ENCODE measurements at places on chromosomes 1 and 21.

- DNase-seq = no peak
Observed at GRCh38 chr1:86787621-86788020, 83.2 kb downstream of the SH3GLB1 start.

DNA sequence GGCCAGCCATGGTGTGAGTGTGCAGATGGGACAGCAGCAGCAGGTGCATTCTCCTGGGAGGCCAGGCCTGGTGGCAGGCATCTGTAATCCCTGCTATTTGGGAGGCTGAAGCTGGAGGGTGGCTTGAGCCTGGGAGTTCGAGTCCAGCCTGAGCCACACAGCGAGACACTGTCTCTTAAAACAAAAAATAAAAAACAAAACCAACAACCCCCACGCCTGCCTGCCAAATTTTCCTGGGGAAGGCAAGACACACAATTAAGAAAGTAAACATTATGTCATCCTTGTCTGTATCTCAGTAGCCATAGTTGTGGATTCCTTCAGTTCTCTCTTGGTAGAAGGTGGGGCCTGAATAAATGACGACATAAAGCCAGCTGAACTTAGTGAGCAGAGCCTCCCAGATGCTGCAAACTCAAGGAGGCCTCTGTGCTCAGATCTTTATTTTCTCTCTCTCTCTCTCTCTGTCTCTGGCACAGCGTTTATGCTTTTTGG lies 57.6 kb upstream of the CD34 start:
- no peak for DNase-seq

DNA sequence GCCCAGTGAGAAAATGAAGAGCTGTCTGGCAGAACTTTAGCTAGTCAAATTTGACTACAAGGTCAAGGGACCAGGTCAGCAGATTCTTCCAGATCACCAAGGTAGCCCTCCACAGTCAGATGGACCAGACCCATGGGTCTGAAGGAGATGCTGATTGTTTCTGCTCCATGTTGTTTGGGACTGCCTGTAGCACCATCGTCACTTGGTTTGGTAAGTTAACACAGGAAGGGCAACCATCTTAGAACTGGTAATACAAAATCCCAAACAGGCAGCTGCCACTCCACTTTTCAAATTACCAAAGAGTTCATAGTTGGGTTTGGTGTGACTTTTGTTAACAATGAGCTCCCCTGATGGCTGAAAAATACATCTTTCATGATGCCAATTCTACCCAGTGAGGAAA lies 9.0 kb downstream of the ITPKB start:
- DNase-seq = no peak

GRCh38 chr1:111082421-111083203 lies 57.3 kb downstream of the DRAM2 start:
- DNase-seq = no peak

DNA sequence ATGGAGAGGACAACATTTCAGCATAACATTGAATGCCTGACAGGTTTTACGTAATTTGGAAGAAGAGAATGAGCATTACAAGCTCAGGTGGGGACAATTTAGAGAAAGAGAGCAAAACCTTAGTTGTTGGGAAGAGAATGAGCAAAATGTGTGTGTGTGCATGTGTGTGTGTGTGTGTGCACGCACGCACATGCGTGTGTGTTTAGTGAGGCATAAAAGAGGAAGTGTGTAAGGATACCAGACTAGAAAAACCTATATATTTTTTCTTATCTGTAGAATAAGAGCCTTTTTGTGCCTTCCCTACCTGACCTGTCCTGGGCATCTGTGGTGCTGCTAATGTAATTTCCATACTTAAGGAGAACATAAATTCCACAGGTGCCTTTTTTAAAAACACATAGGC lies 99.0 kb upstream of the PLXNA2 start:
- DNase-seq = no peak

DNA sequence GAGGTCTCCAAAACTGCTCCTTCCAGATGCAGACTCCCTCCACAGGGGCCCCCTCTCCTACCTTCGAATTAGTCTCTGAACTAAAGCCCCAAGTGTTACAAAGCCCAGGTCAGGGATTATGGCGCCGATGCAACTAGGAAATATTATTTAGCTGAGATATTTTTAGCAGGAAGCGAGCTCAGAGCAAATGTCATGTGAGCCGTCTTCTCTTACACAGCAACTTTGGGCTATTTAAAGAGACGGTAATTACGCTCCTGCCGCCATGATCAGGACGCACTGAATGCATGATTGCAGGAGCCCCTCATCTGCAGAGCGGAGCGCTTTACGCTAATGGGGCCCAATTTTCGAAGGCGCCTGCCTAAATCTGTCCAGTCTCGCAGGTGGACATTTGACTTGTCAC lies 55.3 kb upstream of the TARDBP start:
- no peak for DNase-seq

DNA sequence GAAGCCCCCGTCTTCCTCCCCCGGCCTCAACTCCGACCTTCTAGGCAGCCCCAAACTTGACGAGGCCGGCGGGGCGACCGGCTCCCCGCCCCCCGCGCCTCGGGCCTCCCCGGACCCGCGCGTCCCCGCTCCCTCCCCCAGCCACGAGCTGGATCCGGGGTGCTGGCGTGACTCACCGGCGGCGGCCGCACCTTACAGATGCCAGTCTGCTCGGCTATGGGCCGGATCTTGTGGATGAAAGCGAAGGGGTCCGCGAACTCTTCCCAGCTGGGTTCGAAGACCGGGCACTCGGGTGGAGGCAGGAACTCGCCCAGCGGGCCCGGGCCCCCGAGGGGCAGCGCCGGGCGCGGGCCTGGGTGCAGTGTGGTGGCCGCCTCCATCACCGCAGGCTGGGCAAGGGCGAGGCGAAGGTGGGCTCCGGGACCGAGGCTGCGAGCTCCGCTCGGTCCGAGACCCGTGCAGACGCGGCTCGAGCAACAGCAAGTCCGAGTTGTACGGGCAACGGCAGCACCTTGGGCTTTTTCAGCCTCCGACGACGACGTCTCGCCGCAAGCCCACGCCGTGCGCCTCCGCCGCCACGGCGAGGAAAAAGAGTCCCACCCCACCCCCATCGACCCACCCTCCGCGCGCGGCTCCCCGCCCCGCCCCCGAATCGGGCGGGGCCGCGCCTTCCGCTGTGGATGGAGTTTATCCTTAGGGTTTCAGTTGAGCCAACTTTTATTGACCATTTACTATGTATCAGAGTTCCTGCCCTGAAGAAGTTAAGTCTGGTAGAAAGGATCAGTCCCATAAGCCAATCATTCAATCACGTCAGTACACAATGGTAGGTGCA lies at the start of gene KDM5B:
Gene KDM5B (minus strand): TSS at position 496 of the 832 bp plus-strand sequence. CDS start 116 bp downstream, at position 380.
- DNase-seq = peak; percentile 44

DNA sequence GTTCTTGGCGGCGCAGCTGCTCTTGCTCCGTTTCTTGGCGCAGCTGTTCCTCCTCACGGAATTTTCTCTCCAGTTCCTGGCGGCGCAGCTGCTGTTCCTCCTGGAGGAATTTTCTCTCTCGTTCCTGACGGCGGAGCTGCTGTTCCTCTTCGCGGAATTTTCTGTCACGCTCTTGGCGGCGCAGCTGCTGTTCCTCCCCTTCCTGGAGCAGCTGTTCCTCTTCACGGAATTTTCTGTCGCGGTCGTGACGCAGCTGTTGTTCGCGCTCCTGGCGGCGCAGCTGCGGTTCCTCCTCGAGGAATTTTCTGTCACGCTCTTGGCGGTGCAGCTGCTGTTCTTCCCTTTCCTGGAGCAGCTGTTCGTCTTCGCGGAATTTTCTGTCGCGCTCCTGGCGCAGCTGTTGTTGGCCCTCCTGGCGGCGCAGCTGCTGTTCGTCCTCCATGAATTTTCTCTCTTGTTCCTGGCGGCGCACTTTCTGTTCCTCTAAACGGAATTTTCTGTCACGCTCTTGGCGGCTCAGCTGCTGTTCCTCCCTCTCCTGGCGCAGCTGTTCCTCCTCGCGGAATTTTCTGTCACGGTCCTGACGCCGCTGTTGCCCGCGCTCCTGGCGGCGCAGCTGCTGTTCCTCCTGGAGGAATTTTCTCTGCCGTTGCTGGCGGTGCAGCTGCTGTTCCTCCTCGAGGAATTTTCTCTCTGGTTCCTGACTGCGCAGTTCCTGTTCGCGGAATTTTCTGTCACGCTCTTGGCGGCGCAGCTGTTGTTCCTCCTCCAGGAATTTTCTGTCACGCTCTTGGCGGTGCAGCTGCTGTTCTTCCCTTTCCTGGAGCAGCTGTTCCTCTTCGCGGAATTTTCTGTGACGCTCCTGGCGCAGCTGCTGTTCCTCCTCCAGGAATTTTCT lies 7.0 kb downstream of the TCHH start:
- no peak for DNase-seq

- DNase-seq = no peak
Observed at GRCh38 chr1:17986156-17986555, 121.4 kb upstream of the IGSF21 start.

DNA sequence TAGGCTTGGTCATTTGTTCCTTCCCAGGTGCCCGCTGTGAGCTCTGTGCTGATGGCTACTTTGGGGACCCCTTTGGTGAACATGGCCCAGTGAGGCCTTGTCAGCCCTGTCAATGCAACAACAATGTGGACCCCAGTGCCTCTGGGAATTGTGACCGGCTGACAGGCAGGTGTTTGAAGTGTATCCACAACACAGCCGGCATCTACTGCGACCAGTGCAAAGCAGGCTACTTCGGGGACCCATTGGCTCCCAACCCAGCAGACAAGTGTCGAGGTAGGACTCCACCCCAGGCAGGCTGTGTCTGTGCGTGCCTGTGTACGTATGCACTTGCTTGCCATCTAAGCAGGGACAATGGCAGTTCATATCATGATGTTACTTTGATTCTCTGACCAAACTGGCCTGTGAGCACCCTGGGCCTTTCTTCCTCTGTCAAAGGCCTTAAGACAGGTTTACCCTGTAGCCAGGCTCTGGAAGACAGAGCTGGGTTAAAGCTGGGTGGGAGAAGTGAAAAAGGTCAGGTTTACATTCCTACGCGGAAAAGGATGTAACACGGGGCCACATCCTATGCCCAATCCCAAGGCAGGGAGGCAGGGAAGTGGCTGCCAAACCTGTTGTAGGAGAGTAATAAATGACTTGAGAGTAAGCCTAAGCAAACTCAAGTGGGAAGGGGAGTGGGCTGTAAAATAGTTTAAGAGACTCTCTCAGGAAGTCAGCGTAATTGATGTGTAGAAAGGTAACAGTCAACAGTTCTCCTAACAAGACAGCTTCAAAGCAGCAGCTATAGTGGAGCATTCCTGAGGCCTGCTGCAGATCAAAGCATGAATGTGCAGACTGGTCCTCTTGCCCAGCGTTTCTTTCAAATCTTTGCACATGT lies 42.5 kb downstream of the LAMC2 start:
- DNase-seq = no peak

DNA sequence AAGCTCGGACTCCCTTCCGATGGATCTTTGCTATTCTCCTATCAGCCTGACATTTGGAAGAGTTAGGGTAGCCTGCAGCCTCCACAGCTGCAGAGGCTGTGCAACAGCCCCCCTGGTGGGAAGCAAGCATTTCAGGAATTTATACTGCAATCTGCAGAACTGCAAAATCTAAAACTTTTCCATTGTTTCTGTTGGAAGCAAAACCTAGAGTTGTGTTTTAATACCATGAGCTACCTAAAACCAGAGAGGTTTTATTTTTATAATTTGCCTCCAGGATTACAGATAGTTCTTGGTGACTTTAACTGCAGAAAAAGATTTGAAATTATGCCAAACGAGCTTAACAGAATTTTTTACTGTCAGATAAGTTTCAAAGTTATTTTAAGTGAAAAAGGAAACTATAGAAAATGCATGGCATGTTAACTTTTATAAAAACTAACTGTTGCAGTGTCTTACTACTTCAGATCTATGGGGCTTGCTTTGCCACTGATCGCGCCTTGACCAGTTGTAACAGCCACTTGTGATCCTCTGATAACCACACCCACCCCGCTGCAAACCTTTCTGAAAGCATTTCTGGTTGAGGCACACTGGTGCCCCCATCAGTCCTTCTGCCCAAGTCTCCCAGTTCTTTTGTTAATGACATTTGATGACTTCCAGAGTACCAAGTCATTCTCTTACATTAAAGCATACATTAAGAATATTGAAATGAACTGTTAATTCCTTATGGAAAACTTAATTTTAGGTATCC lies 64.8 kb downstream of the PRDM2 start:
- no peak for DNase-seq

GRCh38 chr1:228904222-228904621 lies 168.9 kb downstream of the RHOU start:
- no peak for DNase-seq

- no peak for DNase-seq
Observed at GRCh38 chr1:243943671-243944428, 93.8 kb upstream of the AKT3 start.

DNA sequence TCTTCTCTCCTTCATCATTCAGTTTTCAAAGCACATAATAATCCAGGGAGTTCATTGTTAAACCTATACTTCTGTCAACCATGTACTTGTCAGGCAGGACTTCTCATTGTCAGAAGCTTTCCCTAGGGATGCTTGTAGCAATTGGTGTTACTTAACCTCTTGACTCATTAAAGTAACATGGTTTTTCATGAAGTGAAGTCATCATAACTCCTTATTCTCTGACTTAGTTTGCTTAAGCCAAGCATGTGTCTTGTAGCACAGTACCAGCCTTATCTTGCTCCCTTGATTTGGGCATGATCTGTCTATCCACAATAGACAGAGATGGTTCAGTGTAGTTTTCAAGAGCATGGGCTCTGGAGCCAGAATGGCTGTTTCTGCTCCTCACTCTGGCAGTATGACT lies 45.3 kb downstream of the LRIG2 start:
- DNase-seq = no peak
